Foreskin keratinocyte (primary cell): ENCODE measurements at places on chromosomes 11 and 22. TPM values are rescaled to one million over a fixed set of nuclear protein-coding genes. Genes with fewer than 3 reads are reported as not detected.
A peak's percentile ranks its signal among the peaks of the same experiment; 100 is the strongest.

DNA sequence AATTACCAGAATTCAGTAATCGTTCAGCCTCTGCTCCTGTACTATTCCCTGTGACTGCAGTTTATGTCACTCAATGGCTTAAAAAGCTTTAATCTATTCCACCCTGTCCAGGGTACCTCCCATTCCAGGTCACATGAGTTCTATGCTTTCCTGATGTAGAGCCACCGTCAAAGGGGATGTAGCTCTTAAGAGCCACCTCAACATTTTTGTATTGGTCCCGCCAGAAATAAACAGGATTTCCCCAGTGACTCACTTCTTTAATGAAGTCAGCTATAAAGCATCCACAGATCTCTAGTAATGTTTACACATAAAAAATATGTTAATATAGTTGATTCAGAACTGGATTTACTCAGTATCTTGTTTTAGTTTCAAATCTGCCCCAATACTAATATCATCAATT lies 1.3 kb upstream of the OR8D1 start:
- peak; percentile 22 for DNase-seq

DNA sequence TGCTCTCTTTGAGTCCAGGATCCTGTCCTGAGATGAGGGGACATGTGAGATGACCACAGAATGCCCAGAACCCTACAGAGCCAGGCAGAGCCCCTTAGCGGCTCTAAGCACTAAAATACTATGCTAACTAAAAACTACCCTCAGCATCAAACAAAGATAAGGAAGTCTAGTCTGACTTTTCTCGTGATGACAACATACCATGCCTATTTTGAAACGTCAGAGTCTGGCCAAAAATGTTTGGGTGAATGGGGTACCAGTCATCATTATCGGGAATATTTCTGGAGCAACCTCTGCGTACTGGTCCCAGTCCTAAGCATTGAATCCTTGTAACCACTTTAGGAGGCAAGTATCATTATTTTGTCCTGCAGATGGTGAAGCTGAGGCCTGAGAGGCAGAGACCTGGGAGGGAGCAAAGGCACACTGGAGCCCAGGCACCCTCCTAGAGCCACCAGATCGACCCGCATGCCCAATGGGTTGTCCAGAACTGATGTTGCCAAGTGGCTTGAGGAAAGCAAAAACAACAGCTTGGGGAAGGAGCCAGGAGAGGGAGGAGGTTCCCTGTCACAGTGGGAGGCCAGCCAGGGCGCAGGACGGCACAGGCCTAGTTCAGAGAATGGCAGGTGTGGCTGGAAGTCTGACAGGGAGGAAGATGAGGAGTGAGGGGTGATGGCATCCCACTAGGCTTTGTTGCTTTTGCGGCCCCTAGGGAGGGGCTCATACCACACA lies 7.2 kb upstream of the OSM start:
- DNase-seq: no peak

- no peak for DNase-seq
Measured at GRCh38 chr11:134753771-134754520, 341.9 kb upstream of the B3GAT1 start.

DNA sequence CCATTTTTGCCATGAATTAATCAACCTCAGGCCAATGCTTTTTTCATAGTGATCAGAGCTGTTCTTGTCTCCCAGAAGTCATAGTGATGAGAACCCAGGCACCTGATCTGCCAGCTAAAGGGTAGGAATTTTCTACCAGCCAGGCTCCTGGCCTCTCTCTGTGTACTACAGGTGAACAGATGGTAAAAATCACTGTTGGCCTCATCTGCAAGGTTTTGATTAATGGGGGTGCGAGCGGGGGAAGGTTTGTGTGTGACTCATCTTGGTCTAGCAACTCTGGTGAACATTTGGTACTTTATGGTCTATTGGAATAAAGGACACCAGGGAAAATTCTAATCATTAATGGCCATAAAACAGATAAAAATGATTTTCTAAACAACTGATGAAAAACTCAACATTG lies 14.4 kb upstream of the APOL4 start:
- no peak for DNase-seq

- DNase-seq: no peak
Measured at GRCh38 chr22:35660291-35661127, 12.3 kb downstream of the APOL6 start.

DNA sequence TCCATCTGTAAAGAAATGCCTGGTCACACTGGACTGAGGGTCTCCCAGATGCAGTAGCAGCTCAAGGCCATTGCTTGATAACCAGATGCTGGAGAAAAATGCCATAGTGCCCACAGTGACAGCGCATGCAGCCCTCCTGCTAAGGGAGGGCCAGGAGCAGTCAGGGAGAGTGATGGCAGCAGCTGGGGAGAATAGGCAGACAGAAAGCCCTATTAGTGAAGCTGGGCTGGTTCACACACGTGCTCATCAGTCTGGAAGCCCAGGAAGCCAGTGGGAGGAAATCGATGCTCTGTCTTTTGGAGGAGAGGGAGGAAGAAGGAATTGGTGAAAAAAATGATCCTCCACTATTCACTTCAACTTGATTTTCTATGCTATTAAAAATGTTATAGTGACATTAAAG lies 82.9 kb downstream of the OSBP2 start:
- DNase-seq: no peak

GRCh38 chr11:6225896-6226295 lies 8.5 kb downstream of the FHIP1B start:
- DNase-seq: no peak

DNA sequence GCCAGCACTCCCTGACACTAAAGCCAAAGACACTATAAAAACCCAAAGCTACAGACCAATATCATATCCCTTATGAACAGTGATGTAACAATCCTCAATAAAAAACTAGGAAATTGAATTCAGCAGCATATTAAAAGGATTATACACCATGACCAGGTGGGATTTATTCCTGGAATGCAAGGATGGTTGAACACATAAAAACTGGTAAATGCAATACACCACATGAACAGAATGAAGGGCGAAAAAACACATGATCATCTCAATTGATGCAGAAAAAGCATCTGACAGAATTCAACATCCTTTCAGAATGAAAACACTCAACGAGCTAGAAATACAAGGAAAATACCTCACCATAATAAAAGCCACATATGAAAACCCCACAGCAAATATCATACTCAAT lies 31.3 kb downstream of the OSBP start:
- no peak for DNase-seq

DNA sequence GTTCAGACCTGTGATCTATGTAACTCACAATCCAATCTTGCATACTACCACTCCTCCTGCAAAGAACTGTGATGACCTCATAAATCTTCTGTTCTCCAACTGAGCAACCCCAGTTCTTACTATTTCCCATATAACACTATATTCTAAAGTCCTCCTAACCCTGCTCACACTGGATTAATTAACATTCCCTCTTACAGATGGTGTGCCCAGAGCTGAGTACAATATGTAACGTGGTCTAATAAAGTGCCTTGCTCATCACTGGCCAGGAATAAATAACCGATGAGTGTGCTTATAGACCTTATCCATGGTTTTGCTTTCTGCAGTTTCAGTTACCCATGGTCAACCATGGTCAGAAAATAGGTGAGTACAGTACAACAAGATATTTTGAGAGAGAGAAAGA lies 28.6 kb downstream of the PRCP start:
- DNase-seq: no peak

- DNase-seq: no peak
Measured at GRCh38 chr22:19803736-19804267, 43.2 kb downstream of the TBX1 start.

GRCh38 chr22:43924877-43925276 lies 1.3 kb downstream of the PNPLA3 start:
- no peak for DNase-seq

DNA sequence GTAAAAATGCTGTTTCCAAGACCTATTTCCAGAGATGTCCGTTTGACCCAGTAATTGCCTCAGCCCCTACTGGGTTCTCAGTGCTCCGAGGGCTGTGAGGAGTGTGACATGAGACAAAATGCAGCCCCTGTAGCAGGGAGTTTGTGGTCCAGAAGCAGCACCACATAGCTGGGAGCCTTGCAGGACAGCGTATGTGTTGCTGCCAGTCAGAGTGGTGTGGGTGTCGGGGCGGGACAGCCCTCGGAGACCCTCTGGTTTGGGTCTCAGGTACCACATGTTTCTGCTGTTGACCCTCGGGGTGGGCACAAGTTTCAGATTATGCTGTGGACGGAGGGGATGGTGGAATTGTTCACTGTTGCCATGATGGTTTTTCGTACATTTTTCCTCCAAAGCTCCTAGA lies 17.2 kb downstream of the TBC1D22A start:
- DNase-seq: no peak

DNA sequence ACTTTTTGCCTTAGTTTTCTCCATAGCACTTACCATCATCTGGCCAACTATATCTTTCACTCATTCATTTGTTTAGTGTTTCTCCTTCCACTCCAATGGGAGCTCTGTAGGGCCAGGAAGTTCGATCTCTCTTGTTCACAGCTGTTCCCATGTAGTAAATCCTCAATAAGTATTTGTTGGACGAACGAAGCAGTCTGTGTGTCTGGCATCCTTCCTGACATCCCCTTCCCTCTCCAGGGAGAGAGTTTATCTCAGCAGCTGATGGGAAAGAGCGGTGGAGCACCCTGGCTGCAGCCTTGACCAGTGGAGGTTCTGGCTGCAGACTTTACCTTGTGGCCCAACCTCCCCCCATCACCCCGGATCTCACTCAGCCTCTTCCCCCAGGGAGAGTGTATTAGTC lies 141.7 kb downstream of the CHST1 start:
- no peak for DNase-seq

GRCh38 chr11:17745023-17745772 lies 10.6 kb downstream of the KCNC1 start:
- DNase-seq: no peak

DNA sequence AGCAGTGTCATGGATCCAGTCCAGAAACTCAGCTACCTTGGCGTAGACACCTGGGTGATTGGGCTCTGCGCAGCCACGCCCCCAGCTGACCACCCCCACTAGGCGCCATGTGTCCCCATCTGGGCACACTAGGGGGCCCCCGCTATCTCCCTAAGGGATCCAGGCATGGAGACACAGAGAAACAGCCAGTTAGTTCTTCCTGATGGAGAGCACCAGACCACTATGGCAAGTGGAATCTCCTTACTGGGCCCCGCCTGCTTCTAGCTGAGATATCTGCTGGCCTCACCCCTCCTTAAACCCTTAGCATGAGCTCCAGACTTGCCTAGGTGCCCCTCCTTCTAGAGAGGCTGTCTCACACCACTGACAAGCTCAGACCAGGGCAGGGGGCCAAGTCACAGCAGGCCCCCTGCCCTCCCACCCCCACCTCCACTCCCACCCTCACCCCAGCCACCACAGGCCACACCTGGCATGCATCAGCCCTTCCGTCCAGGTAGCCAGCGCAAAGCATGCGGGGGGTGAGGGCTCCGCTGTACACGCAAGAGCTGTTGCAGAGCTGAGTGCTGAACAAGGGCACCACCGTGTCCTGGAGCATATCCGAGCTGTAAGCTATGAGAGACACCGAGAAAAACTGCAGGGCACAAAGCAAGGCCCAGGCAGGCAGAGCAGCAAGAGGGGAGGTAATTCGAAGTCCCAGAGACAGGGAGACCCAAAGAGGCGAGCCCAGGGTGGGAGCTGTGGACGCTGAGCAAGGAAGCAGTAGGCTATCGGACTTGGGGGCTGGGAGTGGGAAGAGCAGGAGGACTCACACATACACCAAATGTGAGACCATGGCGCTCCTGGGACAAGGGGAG lies 16.1 kb downstream of the TMPRSS5 start:
- DNase-seq: no peak

DNA sequence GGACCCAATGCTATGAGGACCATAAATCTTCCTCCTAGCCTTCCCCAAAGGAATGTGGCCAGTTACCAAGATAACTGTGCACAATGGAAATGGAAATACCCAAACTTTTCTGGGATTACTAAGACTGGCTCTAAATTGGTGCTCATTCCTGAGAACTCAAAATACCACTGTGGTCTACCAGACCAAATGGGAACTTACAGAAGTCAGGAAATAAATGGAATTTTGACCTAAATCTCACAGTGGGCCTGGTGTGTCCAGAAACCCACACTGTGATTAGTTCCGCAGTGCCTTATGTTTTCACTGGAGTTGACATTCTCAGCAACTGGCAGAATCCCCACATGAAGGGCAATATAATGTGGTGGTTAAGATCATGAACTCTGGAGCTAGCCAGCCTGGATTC lies 99.4 kb upstream of the ZC3H12C start:
- no peak for DNase-seq

GRCh38 chr11:77410076-77410827 lies 63.6 kb downstream of the PAK1 start:
- no peak for DNase-seq

GRCh38 chr22:23108249-23109078 lies 33.3 kb downstream of the RSPH14 start:
- DNase-seq: no peak

DNA sequence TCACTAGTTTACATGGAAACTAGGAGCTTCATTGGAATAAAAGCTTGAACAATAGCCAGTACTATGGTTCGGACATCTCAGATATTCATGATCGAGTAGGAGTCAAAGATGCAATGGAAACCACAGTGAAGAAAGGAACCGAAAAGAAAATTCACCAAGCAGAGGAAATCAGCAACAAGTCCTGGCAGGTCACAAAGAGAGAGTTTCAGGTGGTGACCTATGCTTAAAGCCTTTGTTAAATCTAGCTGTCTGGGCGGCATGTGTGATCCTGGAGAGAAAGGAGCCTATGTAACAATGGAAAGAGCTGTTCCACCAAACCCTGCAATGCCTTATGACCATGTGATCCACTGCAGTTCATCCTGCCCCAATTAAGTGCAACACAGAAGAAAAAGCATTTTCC lies 68.9 kb upstream of the POU2AF2 start:
- no peak for DNase-seq

GRCh38 chr11:73236854-73237253 lies 18.8 kb downstream of the P2RY2 start:
- DNase-seq: peak; percentile 28

- DNase-seq: no peak
Measured at GRCh38 chr22:38403812-38404211, 51.2 kb downstream of the KCNJ4 start.

The PLAAT5 gene
- not detected in 2 replicates for total RNA-seq

The MMP8 gene
- not detected in 2 replicates for total RNA-seq

The FSHB gene
- not detected in 2 replicates for total RNA-seq

The CRYBB3 gene
- not detected in 2 replicates for total RNA-seq

The CHRDL2 gene
- total RNA-seq: not detected in 2 replicates

The KCNK4 gene
- total RNA-seq: not detected in 2 replicates

The OR10A2 gene
- total RNA-seq: not detected in 2 replicates

The SLC22A8 gene
- total RNA-seq: not detected in 2 replicates

The MFRP gene
- not detected in 2 replicates for total RNA-seq

The DDIAS gene
- 17.2 and 17.9 TPM in 2 replicates for total RNA-seq

The TRIM49D1 gene
- not detected in 2 replicates for total RNA-seq

The FADS2 gene
- 517 and 543 TPM in 2 replicates for total RNA-seq
